HTR-8/SVneo (cell line): ENCODE measurements at places on chromosomes 4 and X.

DNA sequence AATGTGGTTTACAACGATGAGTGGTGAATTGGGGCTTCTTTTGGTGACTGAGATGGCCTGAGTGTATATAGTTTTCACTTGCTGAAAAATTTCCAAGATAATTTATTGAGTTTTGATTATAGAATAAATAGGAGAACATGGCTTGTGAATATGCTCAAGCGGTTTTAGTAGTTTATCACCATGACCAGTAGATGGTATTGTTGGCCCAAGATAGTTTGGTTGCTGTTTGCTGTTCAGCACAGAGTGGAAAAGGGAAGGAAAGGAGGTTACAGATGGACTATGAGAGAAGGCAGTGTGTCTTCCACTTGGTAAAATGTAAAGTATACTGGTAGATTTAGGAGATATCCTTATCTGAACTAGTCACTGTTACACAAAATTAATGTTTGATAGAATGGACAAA is 55.8 kb upstream of the POU4F2 start:
- DNase-seq = no peak

GRCh38 chr4:81454948-81455347 is 16.8 kb downstream of the RASGEF1B start:
- DNase-seq = no peak

GRCh38 chr4:2486981-2487380 is 18.1 kb downstream of the RNF4 start:
- no peak for DNase-seq

DNA sequence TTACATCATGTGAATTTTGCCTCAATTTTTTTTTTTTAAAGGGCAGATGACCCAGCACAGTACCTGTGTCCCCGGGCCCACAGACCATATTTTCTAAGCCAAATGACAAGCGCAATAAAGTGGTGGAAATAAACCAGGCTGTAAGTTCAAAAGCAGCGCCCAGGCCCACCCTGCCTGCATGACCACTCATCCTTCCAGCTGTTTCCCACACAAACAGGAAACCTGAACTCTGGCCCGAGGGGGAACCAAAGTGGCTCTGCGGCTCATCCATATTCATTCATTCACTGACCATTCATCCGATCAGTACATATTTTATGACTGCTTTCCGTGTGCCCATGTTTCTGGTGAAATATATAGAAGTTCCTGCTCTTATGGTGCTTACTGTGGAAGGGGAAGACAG is 33.7 kb upstream of the CRMP1 start:
- no peak for DNase-seq

DNA sequence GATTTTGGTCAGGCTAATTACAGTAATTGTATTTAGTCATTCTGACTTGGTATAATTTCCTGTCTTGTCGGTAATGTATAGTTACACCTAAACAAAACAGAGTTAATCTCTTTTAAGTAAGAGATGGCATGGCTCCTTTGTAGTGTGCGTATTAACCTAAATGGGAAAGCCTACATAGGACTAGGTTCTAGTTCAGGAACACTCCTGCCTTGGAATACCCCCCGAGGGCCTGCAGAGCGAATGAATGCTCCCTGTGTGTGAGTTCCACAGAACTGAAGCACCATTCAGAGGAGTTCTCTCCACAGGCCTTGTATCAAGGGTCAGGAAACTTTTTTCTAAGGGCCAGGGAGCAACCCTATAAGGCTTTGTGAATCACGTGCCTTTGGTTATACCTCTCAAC is 44.9 kb upstream of the STIM2 start:
- no peak for DNase-seq

GRCh38 chr4:57231781-57232180 is 121.6 kb upstream of the IGFBP7 start:
- DNase-seq = no peak

DNA sequence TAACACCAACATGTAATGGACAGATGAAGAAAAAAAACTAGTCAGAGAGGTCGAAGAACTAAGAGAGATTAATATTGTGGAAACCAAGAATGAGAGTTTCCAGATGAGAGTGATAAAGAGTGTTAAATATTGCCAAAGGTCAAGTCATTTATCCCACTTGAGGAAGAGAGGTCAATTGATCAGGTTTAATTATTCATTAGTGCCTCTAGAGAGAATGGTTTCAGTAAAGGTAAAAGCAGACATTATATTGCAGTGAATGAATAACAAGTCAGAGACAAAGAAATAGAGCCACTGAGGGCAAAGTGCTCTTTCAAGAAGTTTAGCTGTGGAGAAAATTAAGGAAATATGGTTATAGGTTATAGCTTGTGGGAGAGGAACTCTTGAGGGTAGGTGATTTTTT is 263.1 kb downstream of the GUCY2F start:
- no peak for DNase-seq

GRCh38 chrX:153935326-153935851 is 552 bp upstream of the NAA10 start:
- DNase-seq = no peak

GRCh38 chrX:75963774-75964173 is 178.7 kb upstream of the MAGEE2 start:
- no peak for DNase-seq

DNA sequence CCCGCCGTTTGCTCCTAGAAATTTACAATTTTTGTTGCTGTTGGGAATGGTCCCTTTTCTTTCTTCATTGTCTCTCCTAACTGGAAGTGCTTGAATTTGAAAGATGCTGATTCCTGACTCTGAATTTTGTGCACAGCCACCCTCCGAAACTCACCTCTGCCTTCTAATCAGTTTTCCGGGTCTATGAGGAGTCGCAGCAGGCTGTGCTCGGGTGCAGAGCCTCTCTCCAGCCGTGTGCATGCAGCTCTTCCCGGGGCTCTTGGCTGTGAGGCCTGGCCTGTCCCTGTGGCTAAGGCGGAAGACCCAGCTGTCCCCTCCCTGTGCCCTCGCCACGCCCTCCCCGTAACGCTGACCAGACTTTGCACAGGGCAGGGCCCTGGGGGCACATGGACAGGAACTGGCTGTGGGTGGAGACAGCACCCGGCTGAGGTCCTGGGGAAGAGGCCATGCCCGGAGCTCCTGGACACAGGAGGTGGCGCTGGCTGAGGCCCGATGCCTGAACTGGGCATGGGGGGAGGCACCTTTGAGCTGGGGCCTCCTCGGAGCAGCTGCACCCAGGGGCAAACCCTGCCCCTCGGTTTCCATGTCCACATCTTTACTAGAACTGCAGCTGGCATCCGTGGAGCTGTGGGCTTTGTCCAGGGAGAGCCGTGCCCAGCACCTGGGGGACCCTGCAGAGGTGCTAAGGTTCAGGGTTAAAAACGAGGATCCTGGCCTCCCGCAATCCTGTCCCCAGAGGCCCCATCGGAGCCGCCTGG is 32.6 kb upstream of the SPON2 start:
- DNase-seq = no peak

DNA sequence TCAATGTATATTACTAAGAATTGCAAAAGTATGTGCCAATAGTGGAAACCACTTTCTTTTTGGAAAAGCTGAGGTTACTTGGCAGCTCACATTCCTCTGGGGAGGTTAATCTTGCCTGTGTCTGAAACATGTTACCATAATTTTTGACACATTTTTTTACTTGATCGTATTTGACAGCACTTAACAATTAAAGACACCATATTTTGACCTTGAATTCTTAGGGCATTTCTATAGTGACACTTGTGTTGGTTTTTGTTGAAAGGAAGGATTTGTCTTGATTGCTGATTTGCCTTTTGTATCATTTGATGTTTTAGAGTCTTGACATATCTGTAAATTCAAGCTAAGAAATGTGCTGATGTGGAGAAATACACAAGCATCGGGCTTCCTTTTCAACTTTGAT is 2135.5 kb downstream of the PCDH7 start:
- no peak for DNase-seq

GRCh38 chrX:115584696-115585095 is 23.7 kb downstream of the PLS3 start:
- DNase-seq = no peak

DNA sequence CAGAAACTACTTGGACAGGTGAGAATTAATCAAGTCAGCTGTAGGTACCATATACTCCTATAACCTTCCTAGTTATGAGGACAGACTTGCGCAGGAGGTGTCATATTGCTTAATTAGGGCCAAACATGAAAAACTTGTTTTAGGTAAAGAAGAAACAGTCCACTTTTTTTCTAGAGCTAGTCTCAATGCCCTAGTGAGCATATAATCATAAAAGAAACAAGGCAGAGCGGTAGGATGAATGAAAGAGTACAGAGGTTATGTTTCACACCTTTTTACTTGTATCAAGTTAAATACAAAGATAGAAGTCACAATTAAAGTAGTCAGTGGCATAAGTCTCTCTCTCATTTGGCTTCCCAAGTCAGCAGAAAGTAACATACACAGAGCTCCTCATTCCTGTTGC is 88.9 kb downstream of the RPS6KA6 start:
- DNase-seq = no peak

DNA sequence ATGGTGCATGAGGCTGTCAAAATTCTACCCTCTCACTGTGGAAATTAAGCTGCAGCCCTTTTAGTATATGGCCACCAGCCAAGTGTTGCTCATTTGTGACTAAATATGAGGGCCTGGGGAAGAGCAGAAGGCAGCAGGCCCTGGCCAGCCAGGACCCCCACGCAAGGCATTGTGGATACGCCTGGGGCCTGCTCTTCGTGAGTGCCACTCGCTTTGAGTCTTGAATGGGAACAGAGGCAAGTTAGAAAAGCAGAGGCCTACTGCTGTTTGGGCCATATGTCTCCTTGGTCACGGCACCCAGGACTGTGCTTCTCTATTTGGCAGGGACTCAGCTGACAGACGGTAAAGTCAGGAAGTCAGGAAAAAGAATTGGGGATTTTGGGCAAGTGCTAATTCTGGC is 10.9 kb downstream of the RTL5 start:
- no peak for DNase-seq
